Activated naive CD8-positive, alpha-beta T cell treated with anti-CD3 and anti-CD28 coated beads, Interleukin-2, amount 50 U/mL, for 16 hours (primary cell): ENCODE measurements at places on chromosomes 3 and 15.

DNA sequence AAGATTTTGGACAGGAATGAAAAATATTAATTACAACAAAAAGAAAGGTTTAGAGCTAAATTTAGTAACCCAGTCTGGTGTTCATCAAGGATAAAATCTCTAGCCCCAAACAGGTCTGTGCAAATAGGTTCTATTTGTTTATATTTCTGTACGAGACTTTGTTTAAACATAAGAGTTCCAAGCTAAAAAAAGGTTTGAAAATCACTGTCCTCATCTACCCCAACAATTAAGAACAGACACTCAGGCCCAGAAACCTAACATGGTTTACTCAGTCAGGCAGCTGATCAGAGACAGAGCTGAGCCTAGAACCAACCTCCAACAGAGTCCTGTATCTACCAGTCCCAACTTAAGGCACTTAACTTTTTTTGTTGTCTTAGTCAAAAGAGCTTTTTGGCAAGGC, 49.3 kb downstream of the SNX4 start:
- DNase-seq: no peak

GRCh38 chr3:194001-194400, 2.6 kb upstream of the CHL1 start:
- DNase-seq: no peak

- DNase-seq: no peak
Observed at GRCh38 chr15:48273049-48273448, 58.2 kb upstream of the DUT start.

DNA sequence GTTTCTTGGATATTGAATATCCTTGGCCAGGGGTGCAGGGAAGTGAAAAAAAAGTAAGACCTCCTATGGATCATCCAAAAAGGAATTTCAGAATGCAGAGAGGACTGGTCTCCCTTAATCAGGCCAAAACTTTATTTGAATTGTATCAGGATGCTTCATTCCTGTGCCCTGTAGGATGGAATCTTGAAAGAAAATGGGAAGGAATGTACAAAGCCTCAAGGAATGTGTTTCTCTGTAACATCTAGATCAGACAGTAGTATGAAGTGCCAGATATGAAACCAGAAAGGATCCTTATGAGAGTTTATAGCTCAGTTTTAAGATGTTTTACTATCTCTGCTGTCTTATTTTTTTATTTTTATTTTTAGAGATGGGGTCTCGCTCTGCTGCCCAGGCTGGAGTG, 6.5 kb upstream of the GSK3B start:
- DNase-seq: no peak

- DNase-seq: no peak
Observed at GRCh38 chr15:65372787-65373067, 5.1 kb downstream of the IGDCC3 start.

- no peak for DNase-seq
Observed at GRCh38 chr3:59558906-59559720, 509.3 kb upstream of the CFAP20DC start.

GRCh38 chr3:86702381-86702958, 288.5 kb downstream of the VGLL3 start:
- DNase-seq: no peak

GRCh38 chr3:15578289-15578867, 23.0 kb downstream of the HACL1 start:
- DNase-seq: no peak

DNA sequence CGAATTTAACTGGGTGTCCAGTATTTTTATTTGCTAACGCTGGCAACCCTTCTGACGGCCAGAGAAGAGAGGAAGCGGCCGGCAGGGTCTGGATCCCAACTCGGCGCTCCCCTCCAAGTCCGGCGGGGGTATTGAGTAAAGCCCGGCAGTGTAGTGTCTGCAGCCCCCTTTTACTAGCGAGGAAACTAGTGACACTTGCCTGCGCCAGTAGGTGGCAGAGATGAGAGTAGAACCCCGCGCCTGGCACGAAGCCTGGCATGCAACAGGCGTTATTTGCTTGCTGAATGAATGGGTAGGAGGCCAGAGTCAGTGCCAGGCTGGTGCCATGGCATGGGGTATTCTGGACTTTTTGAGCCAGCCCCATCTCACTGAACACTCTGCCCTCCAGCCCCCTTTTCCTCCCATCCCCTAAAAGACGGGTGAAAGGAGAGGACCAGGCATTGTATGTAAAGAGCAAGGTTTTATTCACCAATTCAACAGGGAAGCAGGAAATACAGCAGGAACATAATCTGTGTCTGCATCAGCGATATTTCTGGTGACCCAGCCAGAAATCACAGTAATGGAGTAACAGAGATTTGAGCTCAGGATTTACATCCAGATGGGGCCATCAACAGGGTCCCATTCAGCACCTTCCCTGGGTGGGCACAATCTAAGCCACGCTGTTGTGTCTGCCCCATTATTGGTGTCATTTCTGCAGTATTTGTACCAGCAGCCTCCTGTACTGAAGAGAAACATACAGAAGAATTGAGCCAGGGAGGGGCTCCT, 788 bp upstream of the WDR73 start:
- DNase-seq: peak; percentile 59

- no peak for DNase-seq
Observed at GRCh38 chr15:82646250-82647044, 716 bp downstream of the CPEB1 start.

DNA sequence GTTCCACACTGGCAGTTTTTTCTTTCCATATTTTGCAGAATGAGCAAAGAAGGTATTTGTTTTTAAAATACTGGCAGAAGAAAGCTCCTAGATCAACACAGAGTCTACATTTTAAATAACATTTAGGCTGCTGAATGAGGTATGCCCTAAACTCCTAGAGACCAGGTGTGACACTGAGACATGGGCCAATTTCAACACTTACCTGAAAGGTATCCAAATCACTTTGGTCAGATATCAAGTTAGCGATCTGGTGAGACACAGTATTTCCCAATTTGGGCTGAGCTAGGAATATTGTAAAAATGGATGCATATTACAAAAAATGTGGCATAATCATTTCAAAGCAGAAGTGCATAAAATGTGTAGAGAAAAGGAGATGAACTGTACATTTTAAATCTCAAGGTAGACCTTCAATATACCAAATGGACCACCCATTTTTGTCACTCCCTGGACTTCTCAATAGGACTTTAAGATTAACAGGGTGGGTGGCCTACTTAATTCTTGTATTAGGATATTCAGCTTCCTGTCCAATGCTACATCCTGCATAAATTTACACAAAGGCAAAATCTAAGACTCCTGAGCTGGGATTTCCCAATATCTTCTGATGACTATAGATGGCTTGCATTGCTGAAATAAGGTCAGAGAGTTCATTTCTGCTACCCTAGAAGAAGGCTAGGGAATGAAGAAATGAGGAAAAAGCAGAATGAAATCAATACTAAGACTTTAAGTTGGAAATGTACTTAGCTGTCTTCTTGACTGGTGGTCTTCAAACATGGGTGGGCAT, 487.8 kb downstream of the FOXP1 start:
- DNase-seq: no peak

GRCh38 chr3:41710646-41711388, 251.1 kb downstream of the ULK4 start:
- no peak for DNase-seq

DNA sequence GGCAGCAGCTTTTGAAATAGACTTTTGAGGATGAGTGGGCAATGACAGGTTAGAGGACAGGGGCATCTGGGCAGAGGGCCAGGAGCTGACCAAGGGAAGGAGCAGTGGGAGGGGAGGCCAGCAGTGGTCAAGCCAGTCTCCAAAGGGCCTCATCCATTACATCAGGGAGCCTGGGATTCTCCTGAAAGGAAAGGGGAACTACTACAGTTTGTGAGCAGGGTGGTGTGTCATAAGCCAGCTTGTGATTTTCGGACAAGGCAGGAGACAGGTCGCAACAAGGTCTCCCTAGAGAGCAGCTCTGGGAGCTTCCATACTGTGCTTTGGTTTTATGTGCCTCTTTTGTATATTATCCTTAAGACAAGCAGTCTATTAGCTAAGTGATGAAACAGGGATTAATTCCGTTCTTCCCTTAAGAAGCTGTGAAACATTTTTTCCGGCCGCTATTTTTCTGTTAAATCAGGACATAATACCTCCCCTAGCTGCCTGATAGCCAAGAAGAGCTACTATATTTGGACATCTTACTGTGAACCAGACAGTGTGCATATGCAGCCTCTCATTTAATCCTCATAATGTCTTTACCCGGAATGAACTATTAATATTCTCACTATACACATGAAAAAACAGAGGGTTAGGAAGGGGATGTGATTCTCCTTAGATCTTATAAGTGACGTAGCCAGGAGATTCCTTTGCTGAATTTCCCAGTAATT, 46.4 kb downstream of the C2CD4B start:
- no peak for DNase-seq

DNA sequence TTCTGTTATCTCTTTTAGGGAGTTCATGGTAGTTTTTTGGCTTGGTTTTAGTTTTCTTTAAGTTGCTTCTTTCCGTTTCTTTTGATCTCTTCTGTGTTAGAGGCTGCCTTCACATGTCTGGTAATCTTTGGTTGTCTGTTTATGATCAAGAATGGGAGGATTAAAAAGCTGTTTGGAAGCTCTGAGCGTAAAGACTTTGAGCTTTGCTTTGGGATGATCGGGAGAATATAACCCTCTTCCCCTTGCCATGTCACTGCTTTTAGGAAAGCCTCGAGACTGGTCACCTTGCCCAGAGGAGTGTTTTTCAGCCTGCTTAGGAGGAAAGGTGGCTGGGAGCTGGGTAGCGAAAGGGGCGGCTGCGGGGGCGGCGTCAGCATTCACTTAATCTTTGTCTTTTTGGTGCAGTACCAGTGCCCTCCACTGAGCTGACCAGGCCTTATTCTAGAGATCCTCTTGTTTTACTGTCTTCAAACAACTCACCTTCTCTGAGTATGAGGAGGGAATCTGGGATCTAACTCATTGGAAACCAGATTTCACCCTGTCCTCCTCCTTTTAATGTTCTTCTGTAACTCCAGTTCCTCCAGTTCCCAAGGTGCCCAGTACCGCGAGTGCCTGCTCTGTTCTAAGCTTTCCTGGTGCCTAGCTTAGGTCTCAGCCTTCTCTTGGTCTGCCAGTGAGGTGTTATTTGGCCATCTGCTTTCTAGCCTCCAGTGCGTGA, 15.5 kb downstream of the TATDN2 start:
- peak; percentile 43 for DNase-seq

GRCh38 chr15:57477736-57478522, 101.6 kb downstream of the CGNL1 start:
- no peak for DNase-seq

- no peak for DNase-seq
Observed at GRCh38 chr3:140276703-140277102, 341.7 kb downstream of the CLSTN2 start.

GRCh38 chr3:66344848-66345578, 124.2 kb downstream of the SLC25A26 start:
- no peak for DNase-seq

GRCh38 chr3:169522595-169523529, 140.7 kb downstream of the MECOM start:
- no peak for DNase-seq

DNA sequence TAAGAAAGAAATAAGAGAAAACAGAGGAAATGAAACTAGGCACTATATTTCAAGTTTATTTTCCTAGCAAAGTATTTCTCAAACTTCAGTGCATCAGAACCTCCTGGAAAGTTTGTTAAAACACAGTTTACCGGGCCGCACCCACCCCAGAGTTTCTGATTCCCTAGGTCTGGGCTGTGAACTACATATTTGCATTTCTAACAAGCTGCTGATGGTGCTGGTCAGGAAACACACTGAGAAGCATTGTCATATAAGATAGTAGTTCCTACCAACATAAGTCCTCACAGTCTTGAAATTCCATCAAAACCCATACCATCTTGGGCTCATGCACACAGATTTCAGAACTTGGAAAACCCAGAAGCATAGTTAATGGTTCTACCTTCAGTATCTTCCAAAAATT, 8.3 kb downstream of the SLC9A9 start:
- no peak for DNase-seq

- no peak for DNase-seq
Observed at GRCh38 chr15:97545799-97546198, 414.7 kb upstream of the ARRDC4 start.

DNA sequence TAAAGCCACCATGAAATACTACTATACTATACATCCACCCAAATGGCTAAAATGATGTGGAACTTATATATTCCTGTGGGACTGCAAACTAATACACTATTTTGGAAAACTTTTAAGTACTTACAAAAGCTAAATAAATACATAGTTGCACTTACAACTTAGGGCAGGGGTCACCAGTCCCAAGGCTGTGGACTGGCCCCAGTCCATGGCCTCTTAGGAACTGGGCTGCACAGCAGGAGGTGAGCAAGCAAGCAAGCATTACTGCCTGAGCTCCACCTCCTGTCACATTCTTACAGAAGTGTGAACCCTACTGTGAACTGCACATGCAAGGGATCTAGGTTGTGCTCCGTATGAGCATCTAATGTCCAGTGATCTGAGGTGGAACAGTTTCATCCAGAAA, 18.1 kb downstream of the PIGB start:
- no peak for DNase-seq

GRCh38 chr15:50710585-50710984, 24.0 kb upstream of the TRPM7 start:
- DNase-seq: no peak

- no peak for DNase-seq
Observed at GRCh38 chr3:187906416-187906815, 161.1 kb upstream of the BCL6 start.

GRCh38 chr3:56157693-56158362, 310.4 kb downstream of the ERC2 start:
- no peak for DNase-seq

DNA sequence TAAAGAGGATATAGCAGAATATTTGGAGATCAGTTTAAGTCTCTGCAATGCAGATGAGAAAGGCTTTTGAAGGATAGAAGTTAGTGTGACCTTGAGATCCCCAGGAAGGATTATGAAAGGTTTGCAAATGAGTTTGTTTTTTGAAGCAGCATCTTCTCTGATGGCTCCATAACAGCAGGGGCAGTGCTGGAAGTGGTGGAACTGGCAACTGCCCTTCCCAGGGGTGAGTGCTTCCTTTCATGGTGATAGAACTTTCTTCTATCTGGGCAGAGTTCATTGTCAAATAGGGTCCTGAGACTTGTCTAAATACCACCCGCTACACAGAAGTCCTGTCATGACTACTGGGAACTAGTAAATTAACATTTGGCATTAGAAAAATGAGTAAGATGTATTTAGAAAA, 314.2 kb upstream of the MCTP2 start:
- DNase-seq: no peak

DNA sequence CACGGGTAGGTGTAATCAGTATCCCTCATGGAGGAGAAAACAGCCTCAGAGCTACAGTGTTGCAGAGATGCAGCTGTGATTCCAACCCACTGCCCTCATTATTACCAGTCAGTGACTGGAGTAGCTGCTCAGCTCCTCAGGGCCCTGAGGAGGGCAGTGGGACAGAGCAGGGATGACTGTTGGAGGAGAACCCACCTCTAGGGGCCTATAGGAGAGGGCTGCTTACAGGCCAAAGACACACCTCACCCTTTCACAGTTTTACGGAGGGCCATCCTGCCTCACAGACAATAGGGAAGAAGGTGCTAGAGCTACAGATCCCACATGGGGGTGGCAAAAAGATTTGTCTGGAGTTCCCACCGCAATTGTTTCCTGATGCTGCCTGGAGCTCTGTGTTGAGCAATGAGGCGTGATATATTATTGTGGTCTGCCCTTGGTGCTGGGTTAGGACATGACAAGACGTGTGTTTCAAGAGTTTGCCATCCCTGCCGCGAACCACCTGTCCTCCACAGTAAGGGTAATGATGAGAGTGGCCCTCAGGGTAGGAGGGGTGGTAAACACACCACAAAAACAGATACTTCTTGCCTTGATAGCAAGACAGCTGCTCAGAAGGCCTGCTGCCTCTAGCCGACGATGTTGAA, 140.5 kb upstream of the TPM1 start:
- DNase-seq: no peak
